Stimulated activated naive B cell treated with anti-CD40 and anti-IgM and Interleukin-4, amounts not matched to agents 10 μg/mL and 1 μg/mL and 100 μg/mL, for 72 hours (primary cell): ENCODE measurements at places on chromosomes 2 and 18.
A peak's percentile ranks its signal among the peaks of the same experiment; 100 is the strongest.

GRCh38 chr2:67260343-67261277 lies 136.5 kb upstream of the ETAA1 start:
- no peak for DNase-seq
- no peak overlapping the region for H3K27ac ChIP-seq
- H3K4me3 ChIP-seq, result no peak overlapping the region
- no peaks in the 10 kb centered on the region for H3K36me3 ChIP-seq
- no peaks in the 10 kb centered on the region for H3K4me1 ChIP-seq

DNA sequence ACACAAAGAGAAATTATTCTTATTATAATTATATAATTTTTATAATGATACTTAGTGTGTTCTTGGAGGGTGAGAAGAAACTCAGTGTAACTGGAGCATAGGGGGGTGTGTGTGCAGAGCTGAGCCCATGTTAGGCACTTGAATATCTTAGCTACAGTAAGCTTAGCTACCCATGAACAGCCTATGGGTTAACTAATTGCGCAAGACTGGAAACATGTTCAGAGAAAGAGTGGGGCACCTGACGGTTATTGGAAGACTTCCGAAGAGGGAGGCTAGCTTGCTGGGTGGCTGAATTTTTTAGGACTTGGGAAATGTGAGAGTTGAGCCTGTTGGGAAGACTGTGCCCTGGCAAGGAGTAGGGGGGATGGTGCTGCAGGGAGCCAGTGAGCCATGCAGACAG lies 229.2 kb downstream of the SLC4A3 start:
- peaks cover 24% of the 10 kb centered on the region for H3K27me3 ChIP-seq
- H3K4me3 ChIP-seq, result no peak overlapping the region
- no peak overlapping the region for H3K27ac ChIP-seq
- DNase-seq, result no peak

- DNase-seq, result no peak
- H3K27ac ChIP-seq, result no peak overlapping the region
- H3K4me1 ChIP-seq, result peaks cover 10% of the 10 kb centered on the region
- H3K4me3 ChIP-seq, result no peak overlapping the region
Observed at GRCh38 chr2:85329181-85329651, 1.4 kb upstream of the TGOLN2 start.

DNA sequence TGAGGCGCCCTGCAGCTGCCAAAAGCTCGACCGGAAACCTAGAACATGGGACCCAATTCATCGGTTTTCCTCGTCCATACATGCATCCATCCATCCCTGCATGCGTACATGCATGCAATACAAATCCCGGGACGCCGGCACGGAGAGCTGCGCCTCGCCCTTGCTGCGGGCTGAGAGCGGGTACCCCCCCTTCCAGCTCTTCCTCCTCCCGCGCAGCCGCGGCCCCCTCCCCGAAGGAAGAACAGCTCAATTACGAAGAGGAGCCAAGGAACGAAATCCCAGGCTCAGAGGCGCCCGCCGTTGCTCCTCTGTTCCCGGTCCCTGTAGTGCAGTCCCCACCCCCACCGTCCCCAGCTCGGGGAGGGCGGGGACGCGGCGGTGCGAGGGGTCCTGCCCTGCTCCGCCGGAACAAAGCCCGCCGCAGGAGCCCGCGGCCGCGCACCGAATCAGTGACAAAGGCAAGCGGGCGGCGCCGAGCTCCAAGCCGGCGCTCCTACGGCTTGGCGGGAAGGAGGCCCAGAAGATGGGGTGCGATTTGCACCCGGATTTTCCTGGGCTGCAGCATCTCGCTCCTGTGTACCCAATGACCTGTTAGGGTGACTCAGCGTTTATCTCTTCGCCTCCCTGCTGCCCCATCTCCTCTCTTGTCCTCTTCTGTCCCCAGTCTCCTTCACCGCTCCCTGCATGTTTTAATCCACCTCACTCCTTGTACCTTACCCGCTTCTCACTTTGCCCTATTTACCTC lies 8.9 kb upstream of the POU3F3 start:
- DNase-seq, result no peak
- H3K27ac ChIP-seq, result peak overlapping the region; percentile 81
- peak overlapping the region; percentile 35 for H3K4me3 ChIP-seq
- peaks cover 9% of the 10 kb centered on the region for H3K36me3 ChIP-seq

DNA sequence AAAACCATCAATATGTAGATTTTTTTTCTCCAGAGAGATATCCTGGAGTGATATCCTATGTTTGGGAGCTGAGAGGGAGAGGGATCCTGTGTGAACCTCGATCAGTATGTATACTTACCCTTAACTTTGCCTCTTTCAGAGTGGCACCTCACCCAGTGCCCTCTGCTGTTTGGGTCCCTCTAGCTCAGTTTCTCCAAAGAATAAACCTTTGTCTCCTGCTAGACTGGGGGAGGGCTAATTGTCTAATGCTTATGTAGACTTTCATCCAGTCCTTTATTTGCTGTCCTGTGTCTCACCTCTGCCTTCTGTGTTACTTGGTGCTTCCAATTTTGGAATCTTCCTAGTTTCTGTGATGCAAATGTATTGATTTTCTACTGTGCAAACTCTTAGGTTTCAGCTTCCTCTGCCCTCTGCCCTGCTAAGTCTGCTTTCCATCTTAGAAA lies 48.4 kb downstream of the MTX2 start:
- no peak for DNase-seq
- peaks cover 23% of the 10 kb centered on the region for H3K36me3 ChIP-seq

- H3K27me3 ChIP-seq, result no peaks in the 10 kb centered on the region
- no peaks in the 10 kb centered on the region for H3K36me3 ChIP-seq
- DNase-seq, result no peak
Observed at GRCh38 chr2:9346885-9347284, 76.4 kb downstream of the ITGB1BP1 start.

DNA sequence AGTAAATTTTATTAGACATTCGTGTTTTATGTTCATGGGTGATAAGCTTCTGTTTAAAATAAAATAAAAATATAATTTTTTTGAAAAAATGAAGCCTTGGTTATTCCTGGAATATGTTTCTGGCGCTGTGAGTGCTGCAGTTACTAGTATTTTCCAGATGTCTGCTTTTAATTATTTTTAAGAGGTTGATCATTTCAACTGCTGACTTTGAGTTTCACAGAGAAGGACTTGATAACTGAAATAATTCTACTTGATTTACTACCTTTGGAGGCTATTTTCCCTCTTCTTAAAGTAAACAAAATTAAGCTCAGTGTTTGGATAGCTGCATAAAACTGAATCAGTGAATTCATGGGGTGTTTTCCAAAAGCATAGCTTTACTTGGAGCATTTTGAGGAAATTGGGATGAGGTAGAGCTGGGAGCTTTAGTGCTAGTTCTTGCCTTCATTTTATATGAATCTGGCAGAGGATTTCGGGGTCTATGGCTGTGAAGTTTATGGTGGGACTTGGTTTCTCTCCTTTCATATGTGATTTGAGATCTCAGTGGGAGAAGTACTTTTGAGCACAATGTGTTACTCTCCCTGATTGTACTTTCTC lies 666.5 kb downstream of the DCDC2C start:
- no peak overlapping the region for H3K4me3 ChIP-seq
- H3K4me1 ChIP-seq, result no peaks in the 10 kb centered on the region
- no peak overlapping the region for H3K27ac ChIP-seq

DNA sequence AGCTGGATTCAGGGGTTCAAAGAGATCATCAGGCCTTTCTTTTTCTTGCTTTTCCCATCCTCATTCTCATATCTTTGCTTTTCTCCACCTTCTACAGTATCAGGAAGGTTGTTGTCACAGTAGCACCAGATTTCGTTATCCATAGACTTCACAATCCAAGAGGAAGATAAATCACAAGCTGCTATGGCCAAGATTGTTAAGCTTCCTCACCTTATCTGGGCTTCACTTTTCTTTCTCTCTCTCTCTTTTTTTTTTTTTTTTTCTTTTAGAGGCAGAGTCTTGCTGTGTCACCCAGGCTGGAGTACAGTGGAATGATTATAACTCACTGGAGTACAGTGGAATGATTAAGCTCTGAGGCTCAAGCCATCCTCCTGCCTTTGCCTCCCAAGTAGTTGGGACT lies 93.5 kb downstream of the TTC27 start:
- no peak overlapping the region for H3K4me3 ChIP-seq
- peaks cover 6% of the 10 kb centered on the region for H3K4me1 ChIP-seq
- H3K27me3 ChIP-seq, result no peaks in the 10 kb centered on the region
- H3K36me3 ChIP-seq, result peaks cover 57% of the 10 kb centered on the region
- no peak overlapping the region for H3K27ac ChIP-seq

GRCh38 chr18:48988508-48989303 lies 37.9 kb upstream of the SMAD7 start:
- no peak overlapping the region for H3K4me3 ChIP-seq
- H3K27ac ChIP-seq, result no peak overlapping the region
- no peaks in the 10 kb centered on the region for H3K36me3 ChIP-seq
- peaks cover 16% of the 10 kb centered on the region for H3K4me1 ChIP-seq

DNA sequence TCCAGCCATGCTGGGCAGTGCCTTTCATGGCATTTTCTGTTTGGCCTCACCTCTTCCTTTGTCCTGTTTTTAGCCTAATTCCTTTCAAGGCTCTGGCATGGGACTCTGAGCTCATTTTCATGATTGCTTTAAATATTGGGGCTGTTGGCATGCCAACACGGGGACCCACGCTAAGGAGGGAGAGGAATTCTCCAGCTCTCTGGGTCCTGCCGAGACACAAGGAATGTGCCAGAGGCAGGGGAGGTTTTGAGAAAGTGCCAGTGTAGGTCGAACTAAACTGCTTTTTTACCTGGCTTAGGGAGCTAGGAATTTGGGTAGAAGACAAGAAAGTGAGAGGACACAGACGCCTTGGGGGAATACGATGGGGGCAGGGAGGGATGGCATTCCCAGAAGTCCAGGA lies 42.3 kb downstream of the RPL37A start:
- H3K27ac ChIP-seq, result no peak overlapping the region
- no peak overlapping the region for H3K4me3 ChIP-seq
- H3K36me3 ChIP-seq, result no peaks in the 10 kb centered on the region
- no peak for DNase-seq
- peaks cover 33% of the 10 kb centered on the region for H3K27me3 ChIP-seq

- H3K4me3 ChIP-seq, result no peak overlapping the region
- H3K36me3 ChIP-seq, result no peaks in the 10 kb centered on the region
- DNase-seq, result no peak
Observed at GRCh38 chr2:51350100-51350499, 318.2 kb upstream of the NRXN1 start.

- H3K4me3 ChIP-seq, result no peak overlapping the region
- no peaks in the 10 kb centered on the region for H3K36me3 ChIP-seq
- peaks cover 29% of the 10 kb centered on the region for H3K27me3 ChIP-seq
- H3K27ac ChIP-seq, result no peak overlapping the region
- H3K4me1 ChIP-seq, result peaks cover 2% of the 10 kb centered on the region
- DNase-seq, result no peak
Observed at GRCh38 chr18:54117853-54118773, 106.4 kb downstream of the MBD2 start.

DNA sequence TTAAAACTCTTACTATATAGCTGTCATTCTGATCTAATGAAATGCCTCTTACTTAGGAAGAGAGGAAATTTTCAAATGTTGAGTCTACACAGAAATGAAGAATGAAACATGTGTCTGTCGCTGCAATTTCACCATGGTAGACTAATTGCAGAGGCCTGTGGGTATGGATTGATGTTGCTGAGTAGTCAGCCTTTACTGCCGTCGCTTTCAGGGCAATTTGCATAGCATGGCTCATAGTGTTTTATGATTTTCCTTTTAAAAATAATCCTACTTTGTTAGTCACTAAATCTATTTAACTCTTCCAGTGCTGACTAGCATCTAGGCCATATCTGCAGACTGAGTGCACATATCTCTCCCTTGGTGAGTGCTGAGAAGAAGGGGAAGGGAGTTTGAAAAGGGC lies 819.2 kb downstream of the SATB2 start:
- no peak for DNase-seq
- no peaks in the 10 kb centered on the region for H3K4me1 ChIP-seq
- H3K27ac ChIP-seq, result no peak overlapping the region

DNA sequence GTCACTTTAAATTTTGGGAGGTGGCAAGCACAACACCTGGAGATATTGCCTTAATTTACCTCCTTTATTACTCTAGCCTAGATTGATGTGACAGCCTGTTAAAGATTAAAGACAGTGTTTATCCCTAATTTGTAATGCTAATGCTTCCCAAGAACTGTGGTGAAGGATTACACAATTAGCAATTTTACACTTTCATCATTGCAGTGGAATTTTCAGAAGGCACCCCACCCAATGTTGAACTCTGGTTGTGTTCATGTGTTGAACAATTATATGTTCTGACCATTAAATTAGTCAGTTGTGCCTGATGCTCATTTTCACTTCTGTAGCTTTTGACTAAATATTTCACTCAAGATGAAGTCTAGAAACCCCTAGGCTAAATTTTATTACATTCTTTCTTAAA lies 317.1 kb upstream of the CWC22 start:
- no peak for DNase-seq
- H3K4me3 ChIP-seq, result no peak overlapping the region
- H3K27me3 ChIP-seq, result no peaks in the 10 kb centered on the region
- H3K36me3 ChIP-seq, result peaks cover 9% of the 10 kb centered on the region
- peaks cover 7% of the 10 kb centered on the region for H3K4me1 ChIP-seq

GRCh38 chr2:2232167-2232566 lies 98.9 kb downstream of the MYT1L start:
- H3K36me3 ChIP-seq, result no peaks in the 10 kb centered on the region
- H3K4me1 ChIP-seq, result no peaks in the 10 kb centered on the region
- H3K27me3 ChIP-seq, result no peaks in the 10 kb centered on the region
- DNase-seq, result no peak
- no peak overlapping the region for H3K27ac ChIP-seq

DNA sequence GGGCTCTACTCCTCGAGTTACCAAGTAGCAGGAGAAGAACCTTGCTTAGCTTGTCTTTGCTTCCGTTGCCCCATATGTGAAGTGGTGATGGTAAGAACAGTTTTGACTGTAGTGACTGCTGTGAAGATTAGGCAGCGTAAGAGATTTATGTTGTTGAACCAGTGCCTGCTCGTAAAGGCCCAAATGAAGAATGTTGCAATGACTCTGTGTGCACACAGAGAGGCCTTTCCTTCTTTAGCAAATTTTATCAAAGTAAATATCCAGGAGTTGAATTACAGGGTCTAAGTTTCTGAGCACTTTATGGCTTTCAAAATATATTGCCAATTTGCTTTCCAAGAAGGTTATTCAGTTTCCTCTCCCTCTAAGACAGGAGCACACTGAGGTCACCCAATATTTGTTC lies 14.5 kb downstream of the NTSR2 start:
- H3K4me3 ChIP-seq, result no peak overlapping the region
- no peak overlapping the region for H3K27ac ChIP-seq
- peaks cover 20% of the 10 kb centered on the region for H3K27me3 ChIP-seq
- no peaks in the 10 kb centered on the region for H3K4me1 ChIP-seq
- no peaks in the 10 kb centered on the region for H3K36me3 ChIP-seq

DNA sequence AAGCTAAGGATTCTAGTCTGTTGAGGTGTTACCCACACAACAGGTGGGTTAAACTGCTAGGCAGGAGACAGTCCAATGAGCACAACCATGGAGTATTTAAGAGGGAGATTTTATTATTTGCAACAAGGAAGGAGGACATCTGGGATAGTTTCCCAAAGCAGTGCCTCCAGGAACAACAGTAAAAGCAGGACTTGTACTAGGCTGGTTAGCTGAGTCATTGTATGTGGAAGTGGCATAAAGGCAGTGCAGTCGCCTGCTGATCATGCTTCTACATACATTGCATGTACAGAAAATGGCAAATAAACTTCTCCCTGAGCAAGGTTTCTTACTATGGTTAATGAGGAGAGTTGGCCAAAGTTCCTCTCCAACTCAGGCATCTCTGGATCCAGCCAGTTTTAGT lies 46.1 kb upstream of the CYTIP start:
- peaks cover 34% of the 10 kb centered on the region for H3K4me1 ChIP-seq
- H3K4me3 ChIP-seq, result no peak overlapping the region
- H3K36me3 ChIP-seq, result no peaks in the 10 kb centered on the region

- H3K36me3 ChIP-seq, result no peaks in the 10 kb centered on the region
- no peaks in the 10 kb centered on the region for H3K4me1 ChIP-seq
- no peak for DNase-seq
- no peak overlapping the region for H3K27ac ChIP-seq
Observed at GRCh38 chr18:46311491-46311890, 207.3 kb downstream of the HAUS1 start.
